ENCODE measurements at places on chromosomes 7 and 10. TPM values are rescaled to one million over a fixed set of nuclear protein-coding genes. Genes with fewer than 3 reads are reported as not detected.

DNA sequence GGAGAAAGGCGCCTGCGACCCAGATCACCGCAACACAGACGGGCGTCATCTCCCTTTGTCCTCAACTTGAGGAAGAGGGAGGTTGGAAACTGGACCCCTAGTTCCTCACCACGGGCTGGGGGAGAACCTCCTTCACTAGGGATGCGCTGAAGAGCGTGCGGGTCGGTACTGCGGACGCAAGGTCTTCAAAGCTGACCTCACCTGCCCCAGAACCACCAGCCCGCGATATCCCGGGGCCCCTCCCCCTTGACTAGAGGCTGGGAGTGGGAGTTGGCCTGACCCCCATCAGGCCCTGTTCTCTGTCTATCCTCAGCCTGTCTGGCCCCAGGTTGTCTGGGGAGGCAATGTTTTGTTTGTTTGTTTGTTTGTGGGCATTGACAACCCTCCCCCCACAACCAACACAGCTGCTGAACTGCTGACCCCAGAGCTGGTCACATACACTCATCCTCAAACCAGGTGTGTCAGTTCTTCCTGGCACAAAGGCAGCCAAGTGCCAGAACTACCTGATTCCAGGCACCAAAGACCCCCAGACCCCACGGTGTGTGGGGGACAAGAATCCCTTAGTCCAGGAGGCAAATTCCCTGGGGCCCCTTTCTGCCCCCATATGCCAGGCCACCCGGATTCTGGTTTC is 2.9 kb downstream of the NPM3 start:
- peak overlapping the region; percentile 30 for H3K4me3 ChIP-seq
- H3K27ac ChIP-seq: no peak overlapping the region
- peaks cover 53% of the 10 kb centered on the region for H3K4me1 ChIP-seq

GRCh38 chr10:36469585-36469984 is 655.8 kb upstream of the ANKRD30A start:
- no peaks in the 10 kb centered on the region for H3K27me3 ChIP-seq
- H3K36me3 ChIP-seq: no peaks in the 10 kb centered on the region
- H3K4me1 ChIP-seq: no peaks in the 10 kb centered on the region
- no peak for DNase-seq
- H3K27ac ChIP-seq: no peak overlapping the region

- no peak overlapping the region for H3K4me3 ChIP-seq
- no peaks in the 10 kb centered on the region for H3K36me3 ChIP-seq
- no peaks in the 10 kb centered on the region for H3K27me3 ChIP-seq
- no peak for DNase-seq
Measured at GRCh38 chr10:104144931-104145330, 23.0 kb downstream of the SFR1 start.

Gene RADIL
- total RNA-seq: not detected

Gene PHYHIPL
- total RNA-seq: not detected

Gene NEUROD6
- total RNA-seq: not detected

All from esophagus squamous epithelium (tissue), 5 donors.